Activated naive CD4-positive, alpha-beta T cell treated with Interleukin-2 at 50 U/mL for 16 hours (primary cell): ENCODE measurements at places on chromosomes 3 and 15.

DNA sequence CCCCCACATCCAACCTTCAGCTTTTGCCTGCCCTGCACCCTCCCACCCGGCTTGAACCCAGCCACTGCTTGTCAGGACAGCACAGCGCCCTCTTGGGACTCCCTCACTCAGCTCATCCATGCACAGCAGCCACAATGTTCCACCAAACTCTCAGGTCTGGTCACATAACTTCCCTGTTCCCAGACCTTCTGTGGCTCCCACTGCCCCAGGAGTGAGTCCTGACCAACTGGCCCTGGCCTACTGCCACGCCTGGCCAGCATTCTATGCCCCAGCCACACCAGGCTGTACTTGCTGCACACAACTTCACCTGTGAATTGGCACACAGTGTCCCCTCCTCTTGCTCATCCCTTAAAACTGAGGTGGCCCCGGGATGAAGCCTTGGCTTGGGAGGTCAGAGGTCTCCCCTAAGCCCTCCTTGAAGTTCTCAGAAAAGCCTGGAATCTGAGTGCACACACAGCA lies 21.0 kb downstream of the PLXNB1 start:
- DNase-seq = peak; percentile 1

GRCh38 chr15:60798821-60799220 lies 319.9 kb upstream of the ICE2 start:
- peak; percentile 73 for DNase-seq

GRCh38 chr15:59384507-59384906 lies 11.8 kb upstream of the MYO1E start:
- no peak for DNase-seq

DNA sequence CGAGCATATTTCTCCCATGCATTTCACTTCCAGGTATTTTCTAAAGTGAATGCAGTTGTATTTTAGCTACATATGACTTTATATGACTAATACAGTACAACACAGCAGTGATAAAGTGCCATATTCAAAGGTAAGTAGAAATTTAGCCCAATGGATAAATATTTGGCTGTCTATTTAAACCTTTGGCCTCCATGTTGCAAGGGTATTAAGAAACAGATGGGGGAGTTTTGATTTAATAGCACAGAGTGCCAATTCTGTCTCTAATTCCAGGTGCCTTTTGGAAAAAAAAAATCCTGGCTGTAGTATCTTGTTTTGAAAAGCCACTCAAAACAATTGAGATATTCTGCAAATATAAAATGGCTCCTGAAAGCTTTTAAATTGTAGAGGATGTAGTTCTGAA lies 44.9 kb upstream of the SGO1 start:
- DNase-seq = no peak

DNA sequence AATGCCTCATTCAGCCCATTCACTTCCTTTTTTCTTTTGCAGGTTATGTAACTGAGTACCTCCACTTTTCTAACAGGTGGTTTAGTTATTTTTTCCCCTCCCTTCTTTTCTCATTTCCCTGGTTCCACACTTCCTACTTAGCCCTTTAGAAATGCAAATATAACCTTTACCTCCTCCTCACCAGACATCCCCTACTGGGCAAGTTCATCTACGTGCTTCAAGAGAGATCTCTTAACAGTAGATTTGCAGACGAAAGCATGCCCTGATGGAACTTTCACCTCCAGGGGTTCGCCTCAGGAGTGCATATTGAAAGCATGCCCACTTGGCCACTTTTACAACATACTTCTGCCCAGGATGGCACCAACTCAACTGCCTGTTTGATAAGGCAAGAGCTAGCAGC lies 314.1 kb upstream of the LRRC3B start:
- no peak for DNase-seq

GRCh38 chr15:67150023-67150860 lies 84.8 kb downstream of the SMAD3 start:
- peak; percentile 59 for DNase-seq

- no peak for DNase-seq
Measured at GRCh38 chr15:51888593-51889195, 59.2 kb downstream of the TMOD3 start.
